ENCODE measurements at places on chromosomes 4 and X. TPM values are rescaled to one million over a fixed set of nuclear protein-coding genes. Genes with fewer than 3 reads are reported as not detected.

REELD1 gene
- not detected for total RNA-seq

LAMP2 gene
- 75.2 TPM for total RNA-seq

SPP1 gene
- 88.4 TPM for total RNA-seq

FABP2 gene
- total RNA-seq: not detected

LRCH2 gene
- 5.7 TPM for total RNA-seq

OTUD6A gene
- not detected for total RNA-seq

MTMR8 gene
- 0.77 TPM for total RNA-seq

QRFPR gene
- total RNA-seq: 0.99 TPM

CXCL13 gene
- not detected for total RNA-seq

LIMCH1 gene
- total RNA-seq: 168 TPM

TRIML2 gene
- not detected for total RNA-seq

NAP1L5 gene
- total RNA-seq: 12.4 TPM

ITGB1BP2 gene
- 90.5 TPM for total RNA-seq

MYL5 gene
- total RNA-seq: 5.4 TPM

ARHGEF6 gene
- total RNA-seq: 40.0 TPM

- DNase-seq: no peak
Measured at GRCh38 chr4:114277690-114278089, 298.2 kb upstream of the ARSJ start.

DNA sequence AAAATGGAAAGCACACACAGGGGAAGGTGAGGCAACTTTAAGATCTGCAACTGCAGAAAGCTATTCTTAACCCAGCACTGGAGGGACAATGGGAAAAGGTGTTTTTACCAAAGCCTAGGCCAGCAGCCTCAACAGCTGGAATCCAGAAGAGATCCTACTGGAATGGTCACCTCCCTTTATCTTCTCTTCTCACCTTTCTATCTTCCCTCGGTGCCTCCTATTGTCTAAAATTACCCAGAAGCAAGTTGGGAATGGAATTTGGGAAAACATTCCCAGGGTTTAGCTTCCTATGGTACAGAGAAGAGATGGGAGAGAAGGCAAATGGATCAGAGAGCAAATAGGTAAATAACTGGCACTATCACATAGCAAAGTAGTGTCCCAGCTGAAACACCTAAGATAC lies 73.1 kb downstream of the TIGD2 start:
- no peak for DNase-seq

DNA sequence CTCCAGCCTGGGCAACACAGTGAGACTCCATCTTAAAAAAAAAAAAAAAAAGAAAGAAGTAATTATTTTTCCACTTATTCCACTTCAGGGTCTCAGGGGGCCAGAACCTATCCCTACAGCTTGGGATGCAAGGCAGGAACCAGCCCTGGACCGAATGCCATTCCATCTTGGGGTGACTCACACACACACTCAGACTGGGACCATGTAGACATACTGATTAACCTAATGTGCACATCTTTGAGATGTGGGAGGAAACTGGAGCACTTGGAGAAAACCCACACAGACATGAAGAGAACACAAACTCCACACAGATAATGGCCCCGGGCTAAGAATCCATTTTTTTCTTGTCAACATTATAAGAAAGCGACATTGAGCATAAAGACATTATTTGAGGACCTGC lies 132.5 kb downstream of the PTTG2 start:
- no peak for DNase-seq

GRCh38 chrX:38165023-38165422 lies 55.6 kb downstream of the SRPX start:
- DNase-seq: no peak

- no peak for DNase-seq
Measured at GRCh38 chr4:20612313-20612712, 87.9 kb upstream of the PACRGL start.

DNA sequence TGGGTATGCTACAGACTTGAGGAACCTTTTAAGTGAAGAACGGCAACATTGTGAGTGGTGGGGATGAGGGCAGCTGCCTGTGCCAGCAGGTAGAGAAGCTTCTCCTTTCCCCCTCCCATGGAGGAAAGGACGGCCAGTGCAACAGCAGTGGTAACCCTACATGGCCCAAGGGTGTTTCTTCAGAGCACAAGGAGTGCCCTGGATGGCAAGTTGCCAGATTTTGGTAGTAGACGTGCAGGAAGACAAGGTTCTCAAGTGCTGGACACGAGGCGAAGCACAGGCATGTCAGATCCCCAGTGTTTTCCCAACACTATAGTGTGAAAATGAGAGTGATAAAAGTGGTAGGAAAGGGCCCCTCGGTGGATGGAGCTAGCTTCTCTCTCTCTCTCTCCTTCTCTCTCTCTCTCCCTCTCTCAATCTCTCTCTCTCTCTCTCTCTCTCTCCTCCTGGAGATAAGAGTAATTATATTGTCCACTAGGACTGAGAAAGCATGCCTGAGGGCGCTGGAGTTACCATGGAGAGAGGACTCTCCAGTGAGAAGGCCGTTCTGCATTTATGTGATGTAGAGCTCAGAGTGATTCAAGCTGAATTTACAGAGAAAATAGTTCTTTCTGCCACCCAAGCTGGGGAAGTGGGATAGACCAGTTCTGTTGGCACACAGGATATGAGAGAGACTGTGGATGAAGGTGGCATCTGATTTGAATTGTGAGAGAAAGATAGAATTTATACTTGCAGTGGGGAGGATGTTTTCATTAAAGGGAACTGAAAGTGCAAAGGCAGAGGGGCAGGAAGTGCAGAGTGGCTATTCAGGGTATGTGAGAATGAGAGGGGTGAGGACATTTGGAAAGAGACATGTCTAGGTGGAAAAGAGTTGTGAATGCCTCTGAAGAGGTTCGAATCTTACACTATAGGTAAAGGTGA lies 25.7 kb upstream of the TRPC3 start:
- DNase-seq: no peak

DNA sequence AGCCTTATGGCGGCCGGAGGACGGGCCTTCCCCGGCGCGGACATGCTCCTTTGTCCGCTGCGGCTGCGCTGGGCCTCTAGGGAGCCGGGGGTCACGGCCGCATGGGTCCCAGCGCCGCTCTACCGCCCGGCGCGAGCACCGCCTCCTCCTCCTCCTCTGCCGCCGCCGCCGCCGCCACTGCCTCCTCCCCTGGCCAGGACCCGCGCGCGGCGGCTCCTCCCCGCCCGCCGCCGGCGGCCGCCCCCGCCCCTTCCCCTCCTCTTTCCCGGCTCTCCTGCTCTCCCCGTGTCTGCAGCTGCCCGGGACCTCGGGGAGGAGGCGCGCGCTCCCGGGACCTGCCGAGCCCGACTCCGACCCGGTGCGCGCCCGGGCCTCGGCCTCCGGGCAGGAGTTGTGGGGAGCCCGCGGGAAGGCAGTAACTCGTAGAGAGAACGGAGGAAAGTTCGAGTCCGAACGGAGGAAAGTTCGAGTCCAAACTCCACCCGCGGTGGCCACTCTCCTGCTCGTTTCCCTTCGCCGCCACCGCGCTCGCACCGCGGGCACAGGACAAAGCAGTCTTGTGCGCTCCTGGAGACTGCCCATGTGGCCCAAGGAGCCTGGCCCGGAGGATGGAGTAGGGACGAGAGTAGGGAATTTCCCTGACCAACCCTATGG lies at the start of gene ADGRA3:
ADGRA3 (minus strand) TSS at position 179 of the 654 bp plus-strand sequence. CDS start 282 bp downstream, outside the sequence.
- peak; percentile 75 for DNase-seq

DNA sequence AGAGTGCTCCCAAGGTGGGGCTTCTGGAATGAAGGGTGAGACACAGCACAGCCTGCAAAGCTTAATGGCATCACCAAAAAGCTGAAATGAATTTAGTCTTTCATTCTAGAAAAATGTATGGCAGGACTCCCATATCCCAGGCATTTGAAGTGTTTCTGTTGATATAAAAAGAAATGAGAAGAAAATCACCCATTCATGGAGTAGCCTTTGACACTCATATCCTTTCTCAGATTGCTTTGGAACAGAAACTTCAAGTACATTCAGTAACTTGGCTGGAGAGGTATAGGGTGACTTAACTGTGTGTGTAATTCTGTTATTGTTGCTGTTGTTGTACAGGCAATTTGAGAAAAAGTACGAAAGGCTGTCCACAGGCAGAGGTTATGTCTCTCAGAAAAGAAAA lies 35.3 kb downstream of the C4orf54 start:
- DNase-seq: no peak

- DNase-seq: no peak
Measured at GRCh38 chrX:70176938-70177533, at the start of gene DGAT2L6. Gene DGAT2L6, plus strand, starts transcription at chrX:70177483. Its CDS starts 100 bp downstream, at chrX:70177583.

GRCh38 chrX:108001218-108001814 lies 19.1 kb upstream of the TEX13B start:
- no peak for DNase-seq

DNA sequence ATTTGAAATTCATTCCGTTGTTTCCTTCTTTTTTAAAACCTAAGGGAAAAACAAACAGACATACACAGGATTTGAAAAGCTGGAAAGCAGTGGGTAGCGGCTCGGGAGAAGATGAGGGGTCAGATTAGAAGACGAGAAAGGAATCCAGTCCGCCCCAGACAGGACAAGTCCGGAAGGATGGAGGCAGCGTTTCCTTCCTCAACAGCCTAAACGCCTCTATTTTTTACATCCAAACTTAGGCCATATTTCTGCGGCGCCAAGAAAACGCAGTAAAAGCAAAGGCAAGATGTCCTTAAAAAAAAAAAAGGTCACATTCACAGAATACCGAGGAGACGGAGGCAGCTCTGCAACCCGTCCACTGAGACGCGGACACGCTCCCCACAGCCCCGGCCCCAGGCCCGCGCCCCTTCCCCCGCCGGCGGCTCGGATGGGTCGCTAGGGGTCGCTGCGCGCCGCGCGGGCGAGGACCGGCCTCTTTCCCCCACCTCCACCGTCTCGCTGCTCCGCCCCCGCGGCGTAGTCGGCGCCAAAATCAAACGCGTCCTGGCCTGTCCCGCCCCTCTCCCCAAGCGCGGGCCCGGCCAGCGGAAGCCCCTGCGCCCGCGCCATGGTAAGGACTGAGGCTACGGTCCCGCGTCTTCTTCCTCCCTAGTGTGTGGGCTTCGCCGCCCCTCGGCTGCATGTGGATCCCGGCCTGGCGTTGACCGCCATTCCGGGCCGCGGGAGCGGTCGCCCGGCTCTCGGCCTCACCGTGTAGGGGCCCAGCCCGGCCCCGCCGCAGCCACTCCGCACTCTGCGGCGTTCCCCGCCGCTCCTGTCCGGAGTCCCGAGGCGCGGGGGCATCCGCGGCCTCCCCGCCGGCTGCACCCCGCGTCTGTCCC lies at the start of gene MND1:
MND1 (plus strand) TSS at position 558 of the 881 bp plus-strand sequence; CDS start at position 608, 50 bp downstream.
- peak; percentile 87 for DNase-seq

DNA sequence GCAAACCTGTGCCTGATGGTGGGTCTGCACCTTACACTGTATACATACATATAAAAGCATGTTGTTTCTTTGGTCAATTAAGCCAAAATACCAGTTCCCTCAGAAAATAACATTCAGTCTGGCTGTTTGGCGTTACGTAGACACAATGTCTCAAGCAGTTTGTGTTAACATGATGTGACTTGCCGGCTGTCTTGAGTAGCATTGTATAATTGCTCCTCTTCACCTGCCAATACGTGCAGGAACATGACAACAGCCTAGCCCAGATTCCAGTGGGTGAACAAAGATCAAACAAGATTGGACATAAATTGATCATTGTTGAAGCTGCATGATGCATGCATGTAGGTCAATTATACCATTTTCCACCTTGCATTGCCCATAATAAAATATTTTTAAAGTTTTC lies 102.3 kb downstream of the F11 start:
- DNase-seq: no peak

DNA sequence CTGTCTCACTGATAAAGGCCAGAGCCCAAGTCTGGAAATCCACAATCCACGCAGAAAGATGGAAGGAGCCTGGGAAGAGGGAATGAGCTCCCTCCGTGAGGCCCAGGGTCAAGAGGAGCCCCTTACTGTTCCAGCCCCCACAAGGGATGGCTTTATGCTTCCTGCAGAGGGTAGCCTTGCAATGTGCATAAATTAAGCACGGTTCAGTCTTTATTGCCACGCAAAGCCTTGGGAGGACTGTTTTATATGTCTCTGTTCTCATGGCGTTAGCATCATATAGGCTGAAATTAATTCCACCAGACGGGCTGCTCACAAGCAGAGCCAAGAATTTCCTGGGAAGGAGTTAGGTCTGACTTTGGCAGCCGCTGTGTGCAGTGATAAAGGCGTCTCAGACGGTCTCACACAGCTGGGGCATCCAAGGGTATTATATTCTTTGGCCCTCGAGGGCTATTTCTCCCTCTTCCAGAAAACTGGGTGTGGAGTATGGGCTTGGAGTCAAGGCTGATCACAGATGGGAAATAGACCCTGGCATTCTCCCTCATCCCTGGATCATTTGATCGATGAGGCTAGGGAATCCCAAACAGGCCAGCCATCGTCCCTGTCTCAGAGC lies 38.5 kb downstream of the CYTL1 start:
- DNase-seq: no peak

DNA sequence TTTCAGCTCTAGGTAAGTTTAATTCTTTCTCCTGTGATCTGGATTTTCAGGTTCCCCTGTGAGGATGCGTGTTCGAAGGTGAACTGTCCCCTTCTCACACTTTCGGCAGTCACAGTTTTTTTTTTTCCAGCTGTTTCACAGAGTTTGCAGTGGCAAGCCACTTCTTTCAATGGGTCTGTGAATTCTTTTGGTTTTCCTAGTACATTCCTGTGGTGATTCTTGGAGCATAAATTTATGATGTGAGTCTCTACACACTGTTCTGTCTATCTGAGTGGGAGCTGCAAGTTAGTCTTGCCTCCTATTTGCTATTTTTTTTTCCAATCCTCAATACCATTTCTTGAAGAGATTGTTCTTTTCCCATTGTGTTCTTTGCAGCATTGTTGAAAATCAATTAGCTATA lies 595.5 kb downstream of the RAPGEF2 start:
- DNase-seq: no peak

DNA sequence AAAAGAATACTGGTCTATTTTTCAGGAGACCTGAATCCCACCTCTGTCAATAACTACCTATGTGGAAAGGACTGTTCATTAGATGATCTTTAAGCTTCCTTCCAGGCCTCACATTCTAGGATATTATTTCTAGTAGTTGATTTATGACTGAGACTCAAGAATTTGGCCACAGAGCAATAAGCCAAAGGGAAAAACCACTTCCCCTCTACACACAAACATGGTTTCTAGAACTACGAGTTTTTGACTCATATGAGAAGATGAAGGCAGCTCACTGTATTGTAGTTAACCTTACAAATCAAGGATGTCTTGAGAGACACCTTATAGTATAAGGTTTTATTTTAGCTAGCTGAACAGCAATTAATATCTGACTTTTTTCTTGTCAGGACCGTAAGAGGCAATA lies 36.9 kb upstream of the GDPD2 start:
- no peak for DNase-seq

- DNase-seq: peak; percentile 63
Measured at GRCh38 chr4:173835903-173836302, 305.9 kb upstream of the HAND2 start.

GRCh38 chr4:45199736-45200135 lies 473.4 kb upstream of the GNPDA2 start:
- DNase-seq: no peak

GRCh38 chr4:185309770-185310169 lies 86.0 kb downstream of the LRP2BP start:
- DNase-seq: no peak

DNA sequence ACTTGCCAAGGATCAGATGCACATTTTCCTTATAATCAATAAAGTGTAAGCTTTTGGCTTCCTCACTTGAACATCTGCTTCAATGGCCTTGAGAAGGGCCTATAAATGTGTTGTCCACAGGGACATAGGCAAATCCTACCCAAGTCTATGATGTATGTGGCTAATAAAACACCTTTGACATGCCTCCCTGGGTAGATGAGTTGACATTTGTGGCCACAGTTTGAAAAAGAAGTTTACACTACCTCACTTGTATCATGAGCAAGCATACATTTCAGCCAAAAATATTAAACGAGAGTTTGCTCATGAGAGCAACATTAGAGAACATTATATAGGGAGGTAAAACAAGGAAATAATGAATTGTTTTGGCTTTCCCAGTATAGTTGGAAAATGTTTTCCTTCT lies 1067.7 kb downstream of the C4orf33 start:
- no peak for DNase-seq
